Stimulated activated CD4-positive, alpha-beta T cell treated with anti-CD3 and anti-CD28 coated beads, Interleukin-2, amount 100 ng/mL, for 24 hours (primary cell): ENCODE measurements at places on chromosomes 3 and 15.

- DNase-seq, result no peak
Observed at GRCh38 chr3:166052440-166052839, 215.2 kb upstream of the BCHE start.

DNA sequence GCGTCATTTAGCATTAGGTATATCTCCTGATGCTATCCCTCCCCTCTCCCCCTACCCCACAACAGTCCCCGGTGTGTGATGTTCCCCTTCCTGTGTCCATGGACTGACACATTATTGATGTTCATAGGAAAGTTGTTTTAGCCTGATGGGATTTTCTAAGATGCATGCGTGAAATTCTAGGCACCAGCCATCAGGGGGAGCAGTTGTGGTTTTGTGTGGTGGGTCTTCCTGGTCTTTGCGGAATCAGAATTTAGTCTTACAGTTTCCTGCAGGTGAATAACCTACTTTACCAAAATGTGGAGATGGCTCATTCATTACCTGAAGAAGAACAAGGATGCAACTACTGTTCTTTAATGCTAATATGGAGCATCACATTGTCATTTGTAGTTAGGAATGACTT is 455.0 kb upstream of the THBS1 start:
- peak; percentile 28 for DNase-seq

DNA sequence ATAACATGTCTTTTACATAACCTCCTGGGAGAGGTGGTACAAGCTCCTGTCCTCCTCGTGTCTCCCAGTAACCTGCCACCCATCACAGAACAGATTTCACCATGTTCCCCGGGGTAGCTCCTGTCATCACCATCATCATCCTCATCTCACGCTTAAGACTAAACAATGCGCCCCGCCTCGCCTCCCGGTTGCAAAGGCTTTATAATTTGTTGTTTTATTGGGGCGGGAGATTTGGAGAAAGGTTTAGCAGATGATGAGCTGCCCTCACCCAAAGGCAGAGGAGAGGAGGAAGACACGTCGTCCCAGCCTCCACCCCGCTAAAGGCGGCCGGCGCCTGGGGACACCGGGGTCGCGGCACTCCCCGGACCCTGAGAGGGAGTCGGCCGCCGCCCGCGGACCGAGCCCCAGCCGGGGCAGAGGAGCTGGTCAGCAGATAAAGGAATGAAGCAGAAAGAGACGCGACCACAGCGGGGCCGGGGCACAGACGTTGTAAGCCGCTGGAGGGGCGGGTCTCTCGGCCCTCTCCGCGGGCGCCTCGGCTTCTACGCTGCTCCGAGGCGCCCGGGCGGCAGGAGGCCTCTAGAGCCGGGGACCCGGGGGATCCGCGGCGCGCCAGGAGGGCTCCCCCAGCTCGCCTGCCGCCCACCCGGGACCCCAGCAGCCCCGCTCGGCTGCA is 589 bp downstream of the HERC1 start:
- peak; percentile 43 for DNase-seq

DNA sequence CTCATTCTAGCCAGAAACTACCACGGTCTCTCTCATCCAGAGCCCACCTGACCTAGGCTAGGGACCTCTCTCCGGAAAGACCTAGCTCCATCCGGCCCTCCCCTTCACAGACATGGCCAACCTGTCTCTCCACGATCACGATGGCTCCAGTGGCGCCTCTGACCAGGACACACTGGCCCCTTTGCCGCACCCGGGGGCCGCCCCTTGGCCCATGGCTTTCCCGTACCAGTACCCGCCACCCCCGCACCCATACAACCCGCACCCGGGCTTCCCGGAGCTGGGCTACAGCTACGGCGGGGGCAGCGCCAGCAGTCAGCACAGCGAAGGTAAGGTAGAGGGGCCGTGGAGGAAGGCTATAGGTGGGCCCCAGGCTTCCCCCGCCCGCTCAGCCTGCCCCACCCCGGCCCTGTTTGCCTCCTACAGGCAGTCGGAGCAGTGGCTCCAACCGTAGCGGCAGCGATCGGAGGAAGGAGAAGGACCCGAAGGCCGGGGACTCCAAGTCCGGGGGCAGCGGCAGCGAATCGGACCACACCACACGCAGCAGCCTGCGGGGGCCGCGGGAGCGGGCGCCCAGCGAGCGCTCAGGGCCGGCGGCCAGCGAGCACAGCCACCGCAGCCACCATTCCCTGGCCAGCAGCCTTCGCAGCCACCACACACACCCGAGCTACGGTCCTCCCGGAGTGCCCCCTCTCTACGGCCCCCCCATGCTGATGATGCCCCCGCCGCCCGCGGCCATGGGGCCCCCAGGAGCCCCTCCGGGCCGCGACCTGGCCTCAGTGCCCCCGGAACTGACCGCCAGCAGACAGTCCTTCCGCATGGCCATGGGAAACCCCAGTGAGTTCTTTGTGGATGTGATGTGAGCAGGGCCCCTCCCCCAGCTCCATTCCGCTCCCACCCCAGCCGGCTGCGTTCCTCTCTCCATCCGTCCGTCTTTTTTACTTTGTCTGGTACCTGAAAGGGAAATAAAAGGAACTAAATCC is 4.5 kb upstream of the AP2M1 start:
- no peak for DNase-seq

- no peak for DNase-seq
Observed at GRCh38 chr3:104257486-104257885, 1109.2 kb upstream of the ALCAM start.

GRCh38 chr15:58459560-58459959 is 27.8 kb downstream of the LIPC start:
- no peak for DNase-seq

DNA sequence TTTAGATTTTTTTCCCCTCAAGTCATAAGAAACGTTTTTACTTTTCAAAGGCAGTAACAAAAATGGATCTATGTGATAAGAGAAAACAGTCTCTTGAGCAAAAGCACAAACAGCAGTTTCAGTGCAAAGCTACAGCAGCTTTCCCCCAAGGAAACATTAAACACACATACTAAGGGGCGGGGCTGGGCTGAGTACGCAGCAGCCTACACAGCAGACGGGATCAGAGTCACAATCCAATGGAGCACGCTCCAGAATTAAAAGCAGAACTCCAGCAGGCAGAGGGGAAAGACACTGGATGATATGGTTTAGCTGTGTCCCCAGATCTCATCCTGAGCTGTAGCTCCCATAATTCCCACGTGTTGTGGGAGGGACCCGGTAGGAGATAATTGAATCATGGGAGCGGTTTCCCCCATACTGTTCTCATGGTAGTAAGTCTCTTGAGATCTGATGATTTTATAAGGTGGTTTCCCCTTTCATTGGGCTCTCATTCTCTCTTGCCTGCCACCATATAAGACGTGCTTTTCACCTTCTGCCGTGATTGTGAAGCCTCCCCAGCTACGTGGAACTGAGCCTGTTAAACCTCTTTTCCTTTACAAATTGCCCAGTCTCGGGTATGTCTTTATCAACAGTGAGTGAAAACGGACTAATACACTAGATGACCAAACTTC is 116.2 kb upstream of the SLCO3A1 start:
- no peak for DNase-seq

DNA sequence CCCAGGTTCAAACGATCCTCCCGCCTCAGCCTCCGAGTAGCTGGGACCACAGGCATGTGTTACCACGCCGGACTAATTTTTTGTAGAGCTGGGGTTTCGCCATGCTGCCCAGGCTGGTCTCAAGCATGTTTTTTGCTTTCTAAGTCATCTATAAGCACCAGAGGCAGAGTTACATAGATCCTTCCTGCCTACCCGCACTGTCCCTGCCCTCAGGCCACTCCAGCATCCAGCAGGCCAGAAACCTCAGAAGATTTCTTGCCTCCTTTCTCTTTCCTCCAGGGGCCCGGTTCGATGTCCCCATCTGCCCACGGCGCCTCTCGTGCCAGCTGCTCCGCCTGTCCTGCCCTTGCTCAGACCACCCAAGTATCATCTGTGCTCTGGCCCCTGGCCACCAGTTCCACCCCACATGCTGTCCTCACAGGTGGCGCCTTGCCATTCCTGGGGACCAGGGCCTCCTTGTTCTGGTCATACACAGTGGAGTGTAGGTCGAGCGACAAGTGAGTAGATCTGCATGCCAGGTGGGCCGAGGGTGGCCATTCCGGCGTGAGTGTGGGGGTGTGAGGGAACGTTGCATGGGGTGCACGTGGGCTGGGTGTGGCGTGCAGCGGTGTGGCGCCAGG is 27.3 kb downstream of the KLHDC8B start:
- no peak for DNase-seq

DNA sequence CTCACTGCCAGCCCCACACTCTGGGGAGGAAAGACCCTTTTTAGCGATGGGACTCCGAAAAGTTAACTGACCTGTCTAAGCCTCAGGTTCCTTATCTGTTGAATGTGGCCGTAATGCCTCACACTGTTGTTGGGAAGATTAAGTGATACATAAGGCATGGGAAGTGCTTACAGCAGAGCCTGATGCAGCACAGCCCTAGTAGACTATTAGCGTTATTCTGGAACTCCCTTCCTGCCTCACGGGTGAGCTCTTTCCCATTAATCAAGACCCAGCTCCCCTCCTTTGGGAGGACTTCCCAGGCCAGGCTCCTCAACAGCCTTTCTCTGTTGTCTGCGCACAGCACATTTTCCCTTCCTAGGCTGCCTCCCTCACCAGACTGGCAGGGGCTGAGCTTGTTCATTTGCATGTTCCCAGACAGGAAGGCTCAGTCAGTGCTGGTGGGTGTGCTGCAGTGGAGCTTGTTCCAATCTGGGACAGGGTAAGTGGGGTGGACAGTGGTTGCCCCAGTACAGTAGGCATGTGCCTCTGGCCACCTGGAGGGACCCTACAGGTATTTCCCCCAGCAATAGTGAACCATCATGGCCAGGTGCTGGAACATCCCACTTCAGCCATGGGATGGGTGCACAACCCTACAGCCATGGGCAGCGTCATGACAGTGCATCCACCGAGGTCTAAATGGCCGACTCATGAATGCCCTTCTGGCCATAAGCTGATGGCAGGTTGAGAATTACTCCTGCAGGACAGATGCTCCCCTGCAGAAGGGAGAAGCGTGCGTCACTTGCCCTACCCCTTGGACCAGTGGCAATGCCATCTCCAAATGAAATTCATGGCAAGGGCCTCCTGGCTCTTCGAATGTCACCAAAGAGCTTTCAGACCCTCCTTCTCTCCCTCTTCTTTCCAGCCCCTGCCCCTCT is 5.8 kb upstream of the PSTPIP1 start:
- DNase-seq, result no peak

DNA sequence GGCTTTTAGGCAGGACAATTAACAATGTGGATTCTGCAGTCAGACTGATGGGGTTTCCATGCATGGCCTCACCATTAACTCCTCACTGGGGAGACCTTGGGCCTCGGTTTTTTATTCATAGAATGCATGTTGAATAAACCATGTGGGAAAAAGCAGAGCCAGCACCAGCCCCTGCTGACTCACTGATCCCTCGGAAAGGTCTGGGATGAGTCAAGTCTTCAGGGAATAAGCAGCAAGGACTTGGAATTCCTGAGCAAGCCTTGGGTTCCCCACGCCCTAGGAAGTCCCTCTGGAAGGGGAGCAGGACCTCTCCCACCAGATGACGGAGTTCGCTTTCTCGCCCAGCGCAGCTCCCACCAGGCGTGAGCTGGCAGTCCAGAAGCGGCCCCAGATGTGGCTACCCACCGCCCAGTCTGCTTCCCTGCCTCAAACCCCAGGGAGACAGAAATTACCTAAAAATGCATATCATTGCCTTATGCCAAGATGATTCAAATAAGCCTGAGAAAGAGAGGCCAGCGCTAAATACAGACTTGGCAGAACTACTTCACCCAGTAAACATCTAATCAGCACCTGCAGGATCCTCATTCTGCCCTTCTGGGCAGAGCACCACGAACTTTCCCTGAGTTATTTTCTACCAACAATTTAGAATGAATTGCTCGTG is 45.4 kb downstream of the BTD start:
- no peak for DNase-seq

- DNase-seq, result no peak
Observed at GRCh38 chr3:29746163-29746760, 465.4 kb downstream of the RBMS3 start.
